ENCODE measurements at places on chromosomes 3 and 15.
A peak's percentile ranks its signal among the peaks of the same experiment; 100 is the strongest.

GRCh38 chr15:60373327-60373726 lies 24.5 kb downstream of the ANXA2 start:
- DNase-seq = no peak

GRCh38 chr3:149990423-149990948 lies 19.8 kb upstream of the PFN2 start:
- no peak for DNase-seq

- DNase-seq = no peak
These were observed 98.9 kb upstream of the MME start for GRCh38 chr3:154981201-154981600.

DNA sequence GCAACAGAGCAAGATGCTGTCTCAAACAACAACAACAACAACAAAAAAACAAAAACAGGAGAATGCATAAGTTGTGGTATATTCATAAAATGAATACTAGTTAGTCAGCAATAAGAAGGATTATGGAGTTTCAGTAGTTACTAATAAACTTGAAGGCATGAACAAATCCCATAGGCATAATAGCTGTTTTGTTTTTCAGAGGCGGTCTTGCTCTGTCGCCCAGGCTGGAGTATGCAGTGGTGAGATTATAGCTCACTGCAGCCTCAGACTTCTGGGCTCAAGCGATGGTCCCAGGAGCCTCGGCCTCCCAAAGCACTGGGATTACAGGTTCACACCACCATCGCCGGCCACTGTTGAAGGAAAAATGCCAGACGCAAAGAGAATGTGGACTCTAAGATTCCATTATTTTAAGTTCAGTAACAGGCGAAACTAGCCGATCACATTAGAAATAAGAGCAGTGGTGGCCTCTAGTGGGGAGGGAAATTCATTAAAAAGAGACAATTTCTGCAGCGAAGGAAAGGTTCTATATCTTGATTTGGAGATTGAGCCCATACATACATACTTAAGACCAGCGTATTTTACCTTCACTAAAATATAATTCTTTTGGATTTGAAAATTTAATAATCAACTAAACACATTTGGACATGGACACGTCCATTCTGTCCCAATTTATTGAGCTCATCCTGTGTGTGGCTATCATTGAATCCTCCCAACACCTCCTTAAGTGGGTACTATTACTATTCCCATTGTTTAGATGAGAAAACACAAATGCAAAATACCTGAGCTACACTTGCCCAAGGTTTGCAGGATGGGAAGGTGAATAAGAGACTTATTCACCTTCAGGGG lies 27.4 kb upstream of the HDAC11 start:
- DNase-seq = no peak

- no peak for DNase-seq
These were observed 83.3 kb downstream of the IGF2BP2 start for GRCh38 chr3:185741586-185741985.

DNA sequence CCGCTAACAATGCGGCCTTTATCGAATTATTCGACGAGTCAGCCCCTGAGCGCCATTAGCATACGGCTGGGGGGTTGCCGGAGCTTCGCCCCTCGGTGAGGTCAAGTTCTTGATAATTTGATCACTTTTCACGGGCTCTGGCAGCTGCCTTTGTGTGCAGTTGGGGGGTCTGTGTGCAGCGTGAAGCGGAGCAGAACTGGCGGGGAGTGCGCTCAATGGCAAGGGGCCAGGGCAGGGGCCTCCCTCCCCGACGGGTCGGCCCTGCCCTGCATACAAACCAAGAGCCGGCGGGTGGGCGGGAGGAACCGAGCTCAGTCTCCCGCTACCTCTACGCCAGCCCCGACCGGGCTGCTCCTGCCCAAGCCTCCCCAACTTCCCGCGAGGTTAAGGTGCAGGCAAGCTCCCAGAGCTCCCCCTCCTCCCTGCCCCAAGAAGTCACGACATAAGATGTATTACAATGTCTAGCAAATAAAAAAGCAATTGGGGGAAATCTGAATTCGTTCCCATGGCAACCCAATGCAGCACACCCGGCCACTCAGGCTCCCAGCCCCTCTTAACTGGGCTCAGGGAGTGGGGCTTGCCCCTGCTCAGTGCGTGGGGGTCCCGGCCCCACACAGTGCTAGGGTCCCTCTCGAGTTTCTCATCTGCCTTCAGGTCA lies 34.1 kb upstream of the POLG start:
- no peak for DNase-seq

- DNase-seq = no peak
These were observed 2.8 kb upstream of the PLXNB1 start for GRCh38 chr3:48432411-48433371.

- no peak for DNase-seq
These were observed 151.4 kb downstream of the WNT7A start for GRCh38 chr3:13728487-13728886.

DNA sequence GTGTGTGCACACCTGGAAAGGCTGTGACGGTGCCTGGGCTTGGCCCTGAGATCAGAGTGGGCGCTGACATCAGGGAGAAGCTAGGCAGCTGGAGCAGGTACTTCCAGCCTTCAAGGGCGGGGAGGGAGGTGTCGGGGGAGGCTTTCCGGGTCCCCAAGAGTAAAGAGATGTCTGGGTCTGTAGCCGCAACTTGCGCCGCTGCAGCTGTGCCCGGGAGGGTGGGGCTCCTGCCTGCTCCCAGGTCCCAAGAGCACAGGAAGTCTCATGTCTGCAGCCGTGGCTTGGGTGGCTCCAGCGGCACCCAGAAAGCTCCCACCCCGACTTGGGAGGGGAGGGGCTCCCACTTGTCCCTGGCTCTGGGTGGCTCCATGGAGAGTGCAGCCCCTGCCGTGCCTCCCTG lies 103.2 kb upstream of the BNIP2 start:
- DNase-seq = no peak

DNA sequence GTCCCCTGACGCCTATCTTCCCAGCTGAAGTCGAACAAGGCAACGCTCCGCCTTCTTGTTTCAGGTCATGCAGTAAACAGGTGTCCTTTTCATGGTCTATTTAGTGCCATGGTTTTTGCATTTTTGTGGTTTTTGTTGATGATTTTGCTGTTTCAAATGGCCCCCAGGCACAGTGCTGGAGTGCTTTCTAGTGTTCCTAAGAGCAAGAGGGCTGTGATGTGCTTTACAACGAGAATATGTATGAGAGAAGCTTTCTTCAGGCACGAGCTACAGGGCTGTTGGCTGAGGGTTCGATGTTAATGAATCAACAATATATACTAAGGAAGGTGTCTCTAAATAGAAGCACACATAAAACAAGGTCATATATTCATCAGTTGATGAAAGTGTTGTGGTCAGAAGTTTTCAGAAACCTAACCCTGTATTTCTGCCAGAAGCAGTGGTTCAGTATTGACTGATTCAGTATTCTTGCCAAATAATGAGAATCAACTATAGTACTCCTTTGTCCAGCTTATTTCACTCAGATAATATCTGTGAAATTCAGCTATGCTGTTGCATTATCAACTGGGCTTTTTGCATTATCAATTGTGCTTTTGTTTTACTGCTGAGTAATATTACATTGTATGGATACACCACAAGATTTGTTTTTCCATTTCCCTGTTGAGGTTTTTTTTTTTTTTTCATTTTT lies 18.5 kb downstream of the LIMD1 start:
- no peak for DNase-seq

DNA sequence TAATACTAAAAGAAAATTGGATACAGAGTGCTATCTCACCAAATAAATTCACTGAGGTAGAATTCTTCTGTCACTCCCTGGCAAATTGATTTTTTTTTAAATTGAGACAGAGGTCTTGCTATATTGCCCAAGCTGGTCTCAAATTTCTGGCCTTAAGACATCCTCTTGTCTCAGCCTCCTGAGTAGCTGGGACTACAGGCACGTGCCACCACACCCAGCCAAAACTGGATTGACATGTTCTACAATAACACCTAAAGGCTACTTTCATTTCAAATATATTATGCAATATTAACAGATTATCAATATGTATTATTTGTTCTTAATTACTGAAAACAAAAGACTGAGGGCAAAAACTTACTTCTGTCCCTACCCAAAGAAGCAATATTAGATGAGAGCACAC lies 36.7 kb downstream of the TFDP2 start:
- DNase-seq = no peak

DNA sequence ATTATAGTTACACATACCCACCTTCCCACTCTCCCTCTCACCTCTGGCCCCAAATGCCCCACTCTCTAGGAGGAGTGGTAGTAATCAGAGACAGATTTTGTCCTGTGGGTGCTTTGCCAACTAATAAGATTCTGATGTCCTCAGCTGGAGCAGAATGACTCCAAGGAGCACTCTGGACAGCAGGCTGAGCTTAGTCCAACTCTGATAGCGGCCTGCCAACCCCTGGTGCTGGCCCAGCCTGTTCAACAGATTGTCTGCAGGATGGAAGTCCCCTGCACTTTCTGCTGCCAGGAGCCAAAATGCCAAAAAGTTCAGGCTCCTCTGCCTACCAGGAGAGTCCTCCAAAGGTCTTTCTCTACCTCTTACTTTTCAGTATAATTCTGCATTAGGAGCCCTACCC lies 160.5 kb upstream of the UMPS start:
- DNase-seq = no peak

- no peak for DNase-seq
These were observed 550 bp upstream of the CHD2 start for GRCh38 chr15:92899601-92899947.

DNA sequence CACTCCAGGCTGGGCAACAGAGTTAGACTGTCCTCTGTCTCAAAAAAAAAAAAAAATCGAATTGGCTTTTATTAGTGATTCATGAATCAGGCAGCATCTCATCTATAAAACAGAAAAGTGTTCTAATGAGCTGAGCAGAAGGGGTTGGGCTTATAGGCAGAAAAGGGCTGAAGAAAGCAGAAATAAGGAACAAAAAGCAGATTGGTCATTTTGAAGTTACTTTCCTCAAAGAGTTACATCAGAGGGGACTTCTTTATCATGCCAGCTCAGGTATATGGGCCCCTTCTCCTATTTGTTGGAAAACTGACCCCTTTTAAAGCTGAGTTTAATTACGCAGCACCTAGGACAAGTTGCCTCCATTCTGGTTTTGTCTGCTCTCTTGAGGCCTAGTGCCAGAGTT lies 722 bp upstream of the POGLUT1 start:
- DNase-seq = no peak

DNA sequence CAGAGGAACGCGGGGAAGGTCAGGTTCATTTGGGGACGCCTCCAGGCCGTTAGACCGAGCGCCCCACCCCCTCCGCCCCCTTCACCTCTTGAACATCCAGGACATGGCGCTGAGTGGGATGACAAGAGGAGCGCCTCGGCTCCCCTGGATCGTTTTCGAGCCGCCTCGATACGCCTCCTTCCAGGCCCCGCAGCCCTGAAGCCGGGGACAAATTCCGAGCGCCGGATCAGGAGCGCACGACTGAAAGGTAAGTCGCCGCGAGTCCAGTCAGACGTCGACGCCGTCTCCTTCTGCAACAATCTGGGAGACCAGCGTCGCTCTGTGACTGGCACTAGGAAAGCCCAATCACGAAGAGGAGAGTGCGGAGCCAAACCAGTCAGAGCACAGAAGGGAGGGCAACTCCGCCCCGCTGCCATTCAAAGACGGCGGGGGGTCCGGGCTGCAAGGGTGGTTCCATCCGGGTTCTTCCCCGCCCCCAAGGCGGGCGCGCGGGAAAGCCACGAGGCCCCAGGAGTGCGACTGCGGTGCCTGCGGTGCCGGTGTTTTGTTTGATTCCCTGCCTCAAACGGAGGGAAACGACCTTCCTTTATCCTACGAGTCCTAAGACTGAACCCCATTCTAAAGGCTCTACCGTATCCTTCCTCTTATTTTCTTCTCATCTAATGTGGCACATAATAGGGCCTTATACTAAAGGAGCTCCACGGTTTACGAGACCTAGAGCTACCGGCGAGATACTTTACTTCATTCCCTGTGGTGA lies at the start of gene HLTF:
HLTF (minus strand) TSS at position 302 of the 757 bp plus-strand sequence; CDS start at position 105, 197 bp downstream.
- DNase-seq = peak; percentile 52

GRCh38 chr3:139934613-139935015 lies 371 bp upstream of the CLSTN2 start:
- no peak for DNase-seq

DNA sequence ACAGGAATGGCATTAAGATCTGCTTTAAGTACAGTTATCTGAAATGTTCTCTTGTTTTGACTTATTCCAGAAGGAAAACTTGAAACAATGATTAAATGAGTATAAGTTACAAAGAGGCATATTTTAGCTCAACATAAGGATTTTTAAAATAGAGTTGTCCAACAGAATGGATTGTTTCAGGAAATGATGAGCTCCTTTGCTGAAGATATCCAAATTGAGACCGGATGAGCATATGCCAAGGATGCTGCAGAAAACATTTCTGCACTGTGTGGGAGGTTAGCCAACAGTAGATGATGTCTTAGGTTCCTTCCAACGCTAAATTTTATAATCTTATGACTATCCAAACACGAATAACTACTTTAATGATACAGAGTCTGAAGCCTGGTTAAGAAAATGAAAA lies 226.5 kb upstream of the NANOGP8 start:
- no peak for DNase-seq

GRCh38 chr15:68626283-68626682 lies 47.5 kb downstream of the CORO2B start:
- no peak for DNase-seq

DNA sequence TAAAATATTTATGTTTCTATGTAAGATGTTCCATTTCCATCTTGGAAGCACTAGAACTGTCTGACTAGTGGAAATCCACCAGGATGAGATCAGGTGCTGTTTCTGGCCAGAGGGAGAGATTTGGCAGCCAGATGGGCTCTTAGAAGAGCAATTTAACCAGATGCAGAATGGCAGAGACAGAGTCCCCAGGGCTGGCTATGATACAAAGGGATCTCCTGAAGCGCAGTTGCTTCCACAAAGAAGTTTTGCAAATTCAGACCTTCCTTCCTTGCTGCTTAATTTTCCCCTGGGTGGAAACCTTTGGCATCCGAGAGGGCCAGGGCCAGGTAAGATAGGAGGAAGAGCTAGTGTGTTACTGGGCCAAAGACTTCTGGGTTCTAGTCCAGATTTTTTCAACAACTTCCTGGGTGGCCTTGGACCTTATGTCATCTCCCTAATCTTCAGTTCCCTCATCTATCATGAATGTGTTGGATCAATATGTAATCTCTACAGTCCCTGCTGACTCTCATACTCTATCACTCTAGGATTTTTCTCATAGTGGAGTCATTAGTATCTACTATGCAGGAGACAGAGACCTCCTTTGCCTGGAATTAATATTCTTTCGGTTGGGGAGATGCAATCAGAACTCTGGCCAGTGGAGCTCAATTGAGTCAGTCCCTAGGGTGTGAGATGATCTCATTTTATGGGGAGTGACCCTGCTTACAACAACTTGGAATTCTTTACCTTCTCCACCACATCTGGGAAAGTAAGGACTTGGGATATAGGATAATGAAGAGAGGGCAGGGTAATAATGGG lies 41.1 kb upstream of the NDUFB4 start:
- DNase-seq = no peak

GRCh38 chr15:69570454-69570853 lies 117.8 kb downstream of the RPLP1 start:
- no peak for DNase-seq

- no peak for DNase-seq
These were observed 81.8 kb downstream of the NLGN1 start for GRCh38 chr3:173479301-173479700.

DNA sequence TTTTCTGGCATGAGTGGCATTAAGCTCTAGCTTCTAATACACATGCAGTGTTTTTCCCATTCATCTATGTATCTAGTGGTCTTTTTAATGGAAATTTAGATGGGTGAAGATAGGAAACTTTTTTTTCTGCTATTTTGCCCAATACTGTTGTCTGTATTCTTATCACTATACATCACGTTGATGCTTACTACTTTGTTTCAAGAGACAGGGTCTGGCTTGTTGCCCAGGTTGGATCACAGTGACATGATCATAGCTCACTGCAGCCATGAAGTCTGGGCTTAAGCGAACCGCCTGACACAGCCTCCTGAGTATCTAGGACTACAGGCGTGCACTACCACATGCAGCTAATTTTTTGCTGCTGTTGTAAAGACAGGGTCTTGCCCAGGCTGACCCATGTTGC lies 84.6 kb downstream of the PEAK1 start:
- no peak for DNase-seq

Data from SIG-M5 (cell line).